ENCODE measurements at places on chromosomes 13 and 19.

GRCh38 chr19:47302249-47302648 lies 7.4 kb upstream of the C5AR1 start:
- no peak for DNase-seq

- DNase-seq: no peak
These were observed 300.0 kb downstream of the NALCN start for GRCh38 chr13:101116341-101116740.

GRCh38 chr13:95391785-95392184 lies 90.5 kb upstream of the ABCC4 start:
- no peak for DNase-seq

- no peak for DNase-seq
These were observed 33.0 kb downstream of the KPNA3 start for GRCh38 chr13:49759503-49759902.

- no peak for DNase-seq
These were observed 5.4 kb downstream of the KANK2 start for GRCh38 chr19:11191934-11192333.

DNA sequence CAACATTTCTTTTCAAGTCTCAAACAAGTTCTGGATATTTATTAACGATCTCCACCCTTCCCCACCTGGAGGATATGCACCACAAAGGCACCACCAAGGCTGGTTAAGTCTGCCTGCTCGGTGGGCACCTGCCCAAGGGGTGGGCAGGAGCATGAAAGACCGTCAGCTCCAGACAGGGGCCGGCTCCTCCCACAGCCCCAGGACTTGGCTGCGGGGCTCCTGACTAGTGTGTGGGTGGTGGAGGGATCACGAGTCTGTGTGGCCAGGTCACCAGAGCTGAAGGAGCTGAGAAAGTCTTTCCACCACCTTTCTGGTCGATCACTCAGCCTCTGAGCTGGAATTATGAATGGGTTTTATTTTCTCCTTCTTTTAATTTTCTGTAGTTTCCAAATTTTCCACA lies 7.8 kb downstream of the SLC7A1 start:
- DNase-seq: no peak

GRCh38 chr13:50208826-50209335 lies 193.6 kb downstream of the KCNRG start:
- DNase-seq: peak; percentile 66

GRCh38 chr19:40281381-40282208 lies 3.5 kb downstream of the AKT2 start:
- DNase-seq: no peak

GRCh38 chr19:30804751-30805150 lies 432.6 kb downstream of the ZNF536 start:
- DNase-seq: no peak

DNA sequence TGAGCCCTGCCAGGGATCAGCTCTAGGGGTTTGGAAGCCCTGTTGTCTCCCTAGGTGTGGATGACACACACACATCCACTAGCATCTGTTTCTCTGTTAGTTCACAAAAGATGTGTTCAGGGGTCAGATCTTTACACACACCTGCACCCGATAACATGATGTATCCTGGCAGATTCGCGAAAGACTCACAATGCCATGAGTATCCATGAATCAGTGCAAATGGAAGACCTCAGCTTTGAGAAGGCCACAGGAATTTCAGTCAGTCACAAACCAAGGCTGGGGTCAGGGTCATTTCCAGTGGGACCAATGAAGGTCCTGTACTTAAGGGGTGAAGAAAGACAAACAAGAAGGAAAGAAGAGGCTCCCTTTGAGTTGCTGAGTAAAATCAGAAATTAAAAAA lies 898.2 kb downstream of the UQCRFS1 start:
- DNase-seq: no peak

- peak; percentile 60 for DNase-seq
These were observed 40.2 kb upstream of the NPAS1 start for GRCh38 chr19:46979126-46980105.

- peak; percentile 37 for DNase-seq
These were observed 44.3 kb downstream of the SPRY2 start for GRCh38 chr13:80296638-80297037.

DNA sequence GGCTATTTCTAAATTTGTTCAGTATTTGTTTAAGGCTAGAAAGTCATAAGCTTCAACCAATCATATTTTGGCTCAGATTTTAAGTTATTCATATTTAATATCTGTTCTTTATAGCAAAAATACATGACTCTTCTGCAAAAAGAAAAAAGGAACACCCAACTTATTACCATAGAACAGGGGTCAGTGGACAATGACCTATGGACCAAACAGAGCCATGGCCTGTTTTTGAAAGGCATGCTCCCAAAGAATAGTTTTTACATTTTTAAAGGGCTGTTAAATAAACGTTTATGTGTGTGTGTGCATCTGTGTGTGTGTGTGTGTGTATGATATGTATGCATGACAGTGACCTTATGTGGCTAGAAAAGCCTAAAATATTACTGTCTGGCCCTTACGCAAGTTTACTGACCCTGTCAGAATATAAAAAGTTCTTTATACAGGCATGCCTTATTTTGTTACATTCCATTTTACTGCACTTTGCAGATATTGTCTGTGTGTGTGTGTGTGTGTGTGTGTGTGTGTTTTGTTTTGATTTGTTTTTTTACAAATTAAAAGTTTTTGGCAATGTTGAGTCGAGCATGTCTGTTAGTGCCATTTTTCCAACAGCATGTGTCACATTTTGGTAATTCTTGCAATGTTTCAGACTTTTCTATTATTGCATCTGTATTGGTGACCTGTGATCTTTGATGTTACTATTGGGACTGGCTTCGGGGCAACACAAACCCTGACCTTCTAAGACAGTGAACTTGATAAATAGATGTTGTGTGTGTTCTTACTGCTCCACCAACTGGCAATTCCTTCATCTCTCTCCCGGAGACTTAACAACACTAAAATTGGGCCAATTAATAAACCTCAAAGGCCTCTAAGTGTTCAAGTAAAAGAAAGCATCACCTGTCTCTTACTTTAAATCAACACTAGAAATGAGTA lies 22.0 kb downstream of the KLF12 start:
- DNase-seq: no peak

DNA sequence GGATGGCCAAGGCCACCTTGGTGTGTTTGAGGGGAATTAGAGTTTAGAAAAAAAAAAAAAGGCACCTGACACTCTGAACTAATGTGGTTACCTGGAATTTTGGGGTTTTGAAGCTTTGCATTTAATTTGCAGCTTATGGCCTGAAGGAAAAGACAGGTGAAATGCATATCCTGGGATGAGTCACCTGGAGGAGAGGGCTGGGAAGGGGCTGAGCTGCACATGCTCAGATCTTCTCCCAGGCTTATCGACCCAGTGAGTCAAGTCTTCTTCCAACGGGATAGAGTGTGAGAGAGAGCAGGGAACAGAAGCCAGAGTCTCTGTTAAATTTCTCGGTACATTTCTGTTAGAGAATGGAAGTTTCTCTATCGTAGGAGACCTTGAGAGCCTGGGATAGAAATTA lies 29.7 kb upstream of the ALOX5AP start:
- DNase-seq: no peak

- no peak for DNase-seq
These were observed 39.3 kb downstream of the BRD4 start for GRCh38 chr19:15292847-15293582.

GRCh38 chr13:25939961-25940687 lies 111.7 kb downstream of the SHISA2 start:
- DNase-seq: no peak

GRCh38 chr19:21569494-21569865 lies 64.1 kb downstream of the ZNF429 start:
- no peak for DNase-seq

- no peak for DNase-seq
These were observed 466.6 kb downstream of the SLITRK6 start for GRCh38 chr13:85332615-85333014.

- DNase-seq: no peak
These were observed 463.5 kb downstream of the GPC6 start for GRCh38 chr13:93690139-93690538.

DNA sequence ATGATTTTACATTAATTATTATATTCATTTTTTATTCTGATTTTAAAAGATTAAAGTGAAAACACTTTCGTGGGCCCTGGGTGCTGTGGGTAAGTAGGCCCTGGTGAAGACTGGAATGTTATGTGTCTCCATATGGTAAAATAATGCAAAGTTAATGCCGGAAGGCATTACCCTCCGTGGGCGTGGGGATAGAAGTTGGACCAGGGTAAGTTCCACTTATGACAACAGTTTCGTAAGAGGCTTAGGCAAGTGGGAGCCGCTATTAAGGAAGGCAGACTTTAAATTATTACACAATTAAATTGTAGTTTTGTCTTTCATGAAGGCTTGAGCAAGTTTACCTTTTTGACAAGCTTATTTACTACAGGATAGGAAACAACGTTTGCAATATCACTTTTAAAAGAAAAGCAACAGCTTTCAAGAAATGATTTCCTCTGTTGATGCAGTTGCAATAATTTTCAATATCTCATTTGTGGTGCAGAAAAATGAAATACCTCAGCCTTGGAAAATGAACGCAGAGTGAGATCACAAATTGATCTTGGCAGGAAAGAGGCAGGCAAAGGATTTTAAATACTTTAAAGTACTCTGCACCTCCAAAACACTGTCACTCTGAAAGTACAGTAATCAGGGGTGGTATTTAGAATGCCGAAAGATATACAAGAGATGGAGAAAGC lies 310.6 kb downstream of the DCT start:
- DNase-seq: no peak

- peak; percentile 87 for DNase-seq
These were observed 11.8 kb upstream of the CSNK1G2 start for GRCh38 chr19:1929021-1929742.

DNA sequence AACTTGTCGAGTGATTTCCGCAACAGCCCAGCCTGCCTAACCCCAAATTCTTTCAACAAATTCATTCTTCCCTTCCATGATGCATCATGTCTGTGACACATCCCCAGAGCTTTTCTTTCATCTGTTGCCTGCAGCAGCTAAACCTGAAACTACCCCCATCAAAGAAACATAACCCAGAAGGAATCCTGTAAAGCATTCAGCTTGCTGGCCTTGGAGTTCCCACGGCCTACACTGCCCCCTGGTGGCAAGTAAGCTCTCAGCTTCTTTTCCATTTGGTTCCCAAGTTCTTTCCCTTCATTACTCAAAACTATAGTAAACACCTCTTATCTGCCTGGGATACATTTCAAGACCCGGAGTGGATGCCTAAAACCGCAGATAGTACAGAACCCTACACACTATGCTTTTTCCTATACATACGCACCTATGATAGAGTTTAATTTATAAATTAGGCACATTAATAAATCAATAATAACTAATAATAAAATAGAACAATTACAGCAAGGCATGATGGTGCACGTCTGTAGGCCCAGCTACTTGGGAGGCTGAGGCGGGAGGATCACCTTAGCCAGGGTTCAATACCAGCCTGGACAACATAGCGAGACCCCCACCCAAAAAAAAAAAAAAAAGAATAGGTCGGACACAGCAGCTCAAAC lies 7.4 kb downstream of the ETHE1 start:
- peak; percentile 81 for DNase-seq

DNA sequence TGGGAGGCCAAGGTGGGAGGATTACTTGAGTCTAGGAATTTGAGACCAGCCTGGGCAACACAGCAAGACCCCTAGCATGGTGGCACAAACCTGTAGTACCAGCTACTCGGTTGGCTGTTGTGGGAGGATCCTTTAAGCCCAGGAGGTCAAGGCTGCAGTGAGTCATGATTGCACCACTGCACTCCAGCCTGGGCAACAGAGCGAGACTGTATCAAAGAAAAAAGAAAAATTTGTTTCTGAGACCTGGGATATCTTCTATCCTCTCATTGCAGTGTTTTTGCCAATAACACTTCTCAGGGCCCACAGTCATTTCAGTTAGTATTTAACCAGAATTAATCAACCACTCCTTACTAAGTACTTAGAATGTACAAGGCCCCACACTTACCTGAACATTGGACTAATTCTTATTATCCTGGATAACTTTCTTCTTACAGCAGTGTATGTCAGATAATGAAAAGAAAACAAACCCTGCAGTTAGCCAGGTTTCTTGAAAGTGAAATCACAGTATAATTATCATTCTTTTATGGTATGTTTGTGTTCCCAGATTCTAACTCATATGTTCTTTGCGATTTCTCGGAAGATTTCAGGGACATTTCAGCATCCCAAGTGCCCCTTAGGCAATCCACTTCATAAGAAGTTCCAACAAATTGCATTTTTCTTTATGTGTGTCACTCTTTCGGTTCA lies 75.6 kb upstream of the KLF5 start:
- DNase-seq: no peak

- DNase-seq: no peak
These were observed 43.4 kb downstream of the DHRS12 start for GRCh38 chr13:51760592-51760991.

GRCh38 chr13:31862828-31863227 lies 123.5 kb downstream of the RXFP2 start:
- DNase-seq: no peak

DNA sequence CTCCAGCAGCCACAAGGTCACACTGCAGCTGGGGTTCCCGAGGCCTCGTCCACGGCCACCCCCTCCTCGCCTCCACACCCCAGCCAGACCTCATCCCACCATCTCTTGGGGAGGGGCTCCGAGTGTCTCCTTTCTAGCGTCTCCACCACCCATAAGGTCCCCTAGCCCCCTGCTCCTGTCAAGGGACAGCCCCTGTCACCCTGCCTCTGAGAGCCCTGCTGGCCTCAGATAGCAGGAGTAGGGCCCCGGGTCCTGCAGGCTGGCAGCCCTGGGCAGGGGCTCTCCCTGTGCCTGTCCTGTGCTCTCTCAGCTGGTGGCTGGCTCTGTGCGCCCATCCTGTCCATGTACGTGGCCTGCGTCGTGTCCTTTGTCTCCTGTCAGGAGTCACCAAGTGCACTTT lies 17.0 kb downstream of the COMP start:
- DNase-seq: no peak

GRCh38 chr13:21348488-21349120 lies 110.5 kb downstream of the ZDHHC20 start:
- DNase-seq: no peak

GRCh38 chr19:57583521-57584416 lies at the start of gene ZIK1:
TSS of gene ZIK1 (plus strand) at chr19:57584145. CDS start at chr19:57584357, 212 bp downstream.
- peak; percentile 97 for DNase-seq

DNA sequence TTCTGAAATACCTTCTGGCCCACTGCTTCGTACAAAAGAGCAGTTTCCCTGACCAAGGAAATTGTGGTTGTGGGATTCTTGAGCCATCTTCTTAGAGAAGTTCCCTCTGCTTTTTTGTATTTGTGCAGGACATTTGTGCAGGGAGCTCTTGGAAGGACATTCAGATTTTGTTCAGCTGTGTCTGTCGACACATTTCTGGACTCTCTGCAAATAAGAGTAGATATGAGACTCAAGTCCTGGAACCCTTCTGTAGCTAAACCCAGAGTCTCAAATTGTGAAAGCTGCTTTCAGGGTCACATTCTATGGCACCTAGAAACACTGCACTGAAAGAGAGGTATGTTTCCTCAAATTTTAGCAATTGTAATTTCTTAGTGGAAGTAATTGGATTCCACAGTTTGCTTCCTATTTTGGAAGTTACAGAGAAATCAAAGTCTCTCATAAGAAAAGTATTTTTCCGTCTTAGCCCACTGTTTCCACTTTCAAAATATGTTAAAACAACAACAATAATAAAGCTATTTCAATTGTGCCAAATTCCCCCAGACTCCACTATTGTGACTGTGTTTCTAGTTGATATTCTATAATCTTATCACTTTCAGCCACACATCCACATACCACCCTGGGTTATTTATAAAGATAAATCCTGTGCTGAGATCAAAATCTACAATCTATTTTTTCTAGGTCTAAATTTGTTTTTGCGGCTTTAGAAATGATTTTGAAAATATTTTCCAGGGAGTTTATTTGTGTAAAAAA lies 224.0 kb downstream of the COG6 start:
- DNase-seq: no peak

- DNase-seq: no peak
These were observed 1451.5 kb downstream of the EFNB2 start for GRCh38 chr13:105083992-105084391.

- no peak for DNase-seq
These were observed 1227.1 kb downstream of the SLITRK1 start for GRCh38 chr13:82654861-82655855.

Data from H9 (cell line).